Coronary artery (tissue), 2 donors: ENCODE measurements at places on chromosomes 11 and 22.

GRCh38 chr11:126175393-126175792 is 36.1 kb downstream of the RPUSD4 start:
- no peak for DNase-seq

DNA sequence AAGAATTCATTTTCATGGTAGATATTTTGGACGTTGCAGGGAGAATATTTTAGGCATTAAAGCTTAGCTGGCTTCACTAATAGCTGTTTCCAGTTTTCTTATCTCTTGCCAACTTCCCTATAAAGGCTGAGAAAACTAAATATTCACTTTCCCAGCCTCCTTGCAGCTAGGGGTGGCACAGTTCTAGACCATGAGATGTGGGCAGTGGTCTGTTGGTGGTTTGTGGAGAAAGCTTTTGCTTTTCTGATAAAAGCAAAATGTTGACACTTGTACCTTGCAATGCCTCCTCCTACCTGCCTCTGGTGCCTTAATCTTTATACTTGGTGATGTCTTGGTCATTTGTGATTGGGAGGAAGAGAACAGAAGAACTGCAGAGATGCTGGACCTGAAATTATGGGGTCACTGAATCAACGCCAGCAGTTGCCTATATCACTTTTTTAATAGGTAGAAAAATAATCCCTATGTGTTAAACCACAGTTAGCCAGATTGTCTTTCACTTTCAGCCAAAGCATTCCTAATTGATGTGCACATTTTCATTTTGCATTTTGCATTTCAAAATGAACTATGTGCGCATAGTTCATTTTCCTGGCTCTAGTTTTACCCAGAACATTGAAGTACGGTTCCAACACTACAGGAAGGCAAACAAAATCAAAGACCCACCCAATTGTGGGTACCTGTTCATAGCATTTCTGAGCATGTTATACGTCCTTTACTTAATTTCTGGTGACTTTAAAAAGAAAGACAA is 24.9 kb upstream of the ABTB2 start:
- DNase-seq = no peak

GRCh38 chr11:75195167-75195962 is 44.5 kb downstream of the SLCO2B1 start:
- no peak for DNase-seq

DNA sequence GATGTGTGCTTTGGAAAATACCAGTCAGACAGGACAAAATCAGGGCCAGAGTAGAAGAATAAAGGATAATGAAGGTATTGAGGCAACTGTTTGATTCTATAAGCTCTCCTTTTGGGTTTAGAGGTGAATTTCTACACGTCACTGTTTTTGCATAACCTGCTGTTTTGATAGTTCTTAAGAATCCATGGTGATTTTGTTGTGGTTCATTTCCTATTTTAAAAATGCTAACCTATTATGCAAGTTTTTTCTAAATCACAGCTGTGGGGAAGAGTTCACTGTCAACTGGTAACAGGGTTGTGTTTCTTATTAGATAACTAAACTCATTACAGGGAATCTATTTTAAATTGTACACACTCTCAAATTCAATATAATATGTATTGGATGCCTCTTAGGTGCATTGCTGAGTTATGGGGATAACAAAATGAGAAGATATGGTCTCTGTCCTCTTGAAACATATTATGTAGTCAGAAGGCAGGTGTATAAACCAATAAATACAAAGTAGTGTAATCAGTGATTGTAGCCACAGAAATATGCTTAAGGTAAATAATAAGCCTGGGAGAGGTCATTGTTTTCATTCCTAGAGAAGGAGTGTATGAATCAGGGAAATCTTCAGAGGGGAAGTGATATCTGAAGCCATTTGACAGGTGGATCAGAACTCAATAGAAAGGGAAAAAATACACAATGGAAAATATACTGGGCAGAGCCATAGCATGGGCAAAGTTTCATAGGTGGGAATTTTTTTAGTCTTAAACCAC is 192.5 kb downstream of the FAT3 start:
- DNase-seq = no peak

DNA sequence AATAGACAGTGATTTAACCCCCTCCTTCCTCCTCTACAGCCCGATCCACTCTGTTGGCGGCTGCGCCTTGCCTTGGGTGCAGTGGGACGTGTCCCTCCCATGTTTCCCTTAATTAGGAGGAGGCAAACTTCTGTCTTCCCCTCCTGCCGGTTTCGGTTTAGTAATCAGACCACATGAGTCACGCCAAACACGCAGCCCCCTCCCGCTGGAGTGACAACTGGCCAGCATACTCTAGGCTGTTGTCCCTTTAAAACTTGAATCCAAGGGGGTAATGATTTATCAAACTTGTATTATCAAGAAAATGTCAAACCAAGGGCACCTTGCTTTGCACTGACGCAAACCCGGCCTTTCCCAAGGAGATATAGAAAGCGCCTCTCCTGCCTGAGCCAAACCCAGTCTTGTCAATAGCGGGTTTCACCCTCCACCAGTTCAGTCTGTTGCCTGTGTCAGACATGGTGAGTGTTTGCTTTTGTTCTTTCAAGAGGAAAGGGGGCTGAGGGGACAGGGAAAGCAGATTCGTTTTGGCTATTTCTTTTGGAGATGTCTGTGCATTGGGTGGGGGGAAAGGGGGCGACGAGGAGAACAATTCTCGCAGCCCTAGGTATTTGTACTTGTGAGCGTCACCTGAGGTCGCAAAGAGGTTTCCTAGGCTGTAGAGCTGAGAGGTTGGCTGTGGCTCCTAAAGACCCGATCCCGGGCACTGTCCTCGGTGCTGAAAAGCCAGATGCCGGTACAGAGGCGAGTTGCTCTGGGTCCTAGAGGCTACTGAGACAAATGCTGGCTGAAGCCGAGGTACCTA is at the start of gene SLC6A5:
Gene SLC6A5 (plus strand): TSS at position 388 of the 799 bp plus-strand sequence. CDS start 65 bp downstream, at position 453.
- DNase-seq = no peak

GRCh38 chr11:85540181-85540580 is 87.0 kb downstream of the DLG2 start:
- DNase-seq = no peak

DNA sequence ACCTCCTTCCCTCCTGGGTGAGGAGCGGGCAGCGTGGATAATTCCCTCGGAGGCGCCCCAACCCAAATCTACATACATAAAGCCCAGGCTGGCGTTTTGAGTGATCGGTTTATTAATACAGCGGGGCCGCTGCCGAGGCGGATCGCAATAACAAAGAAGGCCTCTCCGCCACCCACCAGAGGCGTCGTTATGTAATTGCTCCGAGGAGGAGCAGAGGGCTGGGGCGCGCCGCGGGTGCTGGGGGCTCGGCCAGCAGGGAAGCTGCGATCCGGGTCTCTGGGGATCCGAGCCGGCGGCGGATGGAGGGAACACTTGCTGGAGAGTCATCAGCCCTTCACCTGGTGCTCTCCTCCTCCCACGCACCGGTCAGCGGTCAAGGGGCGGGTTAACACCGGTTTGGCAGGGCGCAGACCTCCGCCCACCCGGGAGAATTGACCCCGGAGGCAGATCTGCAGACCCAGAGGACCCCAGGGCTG is 6.4 kb upstream of the TP53I11 start:
- DNase-seq = no peak

- no peak for DNase-seq
Measured at GRCh38 chr11:117314840-117315239, 1.2 kb downstream of the BACE1 start.

DNA sequence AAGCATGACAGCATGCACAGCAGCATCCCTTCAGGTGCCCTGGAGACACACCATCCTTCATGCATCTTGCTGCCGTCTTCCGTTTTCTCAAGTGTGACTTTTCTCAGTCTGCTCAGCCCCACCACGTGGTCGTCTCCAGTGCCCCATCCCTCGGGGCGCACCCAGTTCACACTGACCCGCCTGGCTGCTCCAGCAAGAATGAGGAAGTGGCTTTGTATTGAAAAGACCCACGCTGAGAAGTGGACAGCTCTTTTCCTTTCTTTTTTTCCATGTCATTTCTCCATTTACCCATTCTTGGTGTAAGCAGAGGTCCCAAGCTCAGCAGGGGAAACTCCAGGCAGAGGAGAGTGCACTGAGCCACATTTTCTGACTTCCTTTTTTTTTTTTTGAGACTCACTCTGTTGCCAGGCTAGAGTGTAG is 14.5 kb downstream of the SERPINH1 start:
- no peak for DNase-seq
